Stimulated activated CD4-positive, alpha-beta T cell treated with anti-CD3 and anti-CD28 coated beads, TNF-alpha, amount 100 ng/mL, for 4 hours (primary cell): ENCODE measurements at places on chromosomes 6 and 20.

GRCh38 chr6:119535332-119535731 is 185.8 kb upstream of the MAN1A1 start:
- DNase-seq, result no peak

GRCh38 chr6:41047745-41048732 is 5.0 kb upstream of the APOBEC2 start:
- no peak for DNase-seq

DNA sequence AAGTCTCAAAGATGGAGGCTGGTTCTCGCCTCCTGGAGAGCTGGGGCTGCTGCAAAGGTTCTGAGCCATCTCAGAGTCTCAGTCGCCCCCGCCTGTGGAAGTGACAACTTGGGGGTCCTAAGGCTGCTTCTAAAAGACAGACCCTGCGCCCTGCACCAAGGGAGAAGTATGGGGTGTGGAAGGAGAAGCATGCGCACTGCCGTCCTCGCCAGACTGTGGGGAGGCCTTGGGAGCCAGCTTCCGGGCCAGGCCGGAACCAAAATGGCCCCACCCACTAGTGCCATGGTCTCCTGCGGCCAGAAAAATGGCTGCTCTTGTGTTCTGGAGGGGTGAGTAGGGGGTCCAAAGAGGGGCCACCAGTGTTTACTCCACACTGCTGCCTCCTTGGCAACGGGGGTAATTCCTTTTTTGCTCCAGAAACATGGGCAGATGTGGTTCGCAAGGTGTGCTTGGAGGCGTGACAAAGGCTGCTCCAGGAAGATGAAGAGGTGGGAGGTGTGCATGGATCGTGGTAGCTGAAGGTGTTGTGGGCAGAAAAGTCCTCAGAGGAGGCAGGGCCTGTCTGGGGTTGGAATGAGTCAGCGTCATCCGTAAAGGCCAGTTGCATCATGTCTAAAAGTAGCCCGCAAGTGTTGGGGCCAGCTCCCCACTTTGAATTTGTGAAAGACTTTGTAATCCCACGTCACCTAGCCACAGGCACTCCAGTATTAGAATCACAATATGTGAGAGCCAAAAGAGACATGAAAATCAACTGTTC is 329.8 kb upstream of the SOX4 start:
- no peak for DNase-seq

- no peak for DNase-seq
These were observed 260.1 kb downstream of the FOXC1 start for GRCh38 chr6:1869769-1870168.

DNA sequence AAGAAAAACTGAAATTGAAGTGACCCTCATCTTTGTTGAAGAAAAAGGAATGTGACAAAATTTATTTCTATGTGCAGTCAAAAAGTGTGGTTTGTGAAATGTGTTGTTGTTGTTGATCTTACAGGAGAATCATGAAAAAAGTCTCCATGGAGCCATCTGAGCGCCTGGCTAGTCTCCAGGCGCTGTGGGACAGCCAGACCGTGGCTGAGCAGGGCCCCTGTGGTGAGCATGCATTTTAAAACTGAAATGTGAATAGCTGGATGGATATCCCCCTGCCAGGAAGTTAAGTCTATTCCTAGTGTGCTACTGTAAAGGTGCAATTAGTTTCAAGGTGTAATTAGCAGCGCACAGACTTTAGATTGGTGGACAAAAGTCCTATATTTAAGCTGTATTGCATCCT is 170.6 kb downstream of the CARMIL1 start:
- no peak for DNase-seq

DNA sequence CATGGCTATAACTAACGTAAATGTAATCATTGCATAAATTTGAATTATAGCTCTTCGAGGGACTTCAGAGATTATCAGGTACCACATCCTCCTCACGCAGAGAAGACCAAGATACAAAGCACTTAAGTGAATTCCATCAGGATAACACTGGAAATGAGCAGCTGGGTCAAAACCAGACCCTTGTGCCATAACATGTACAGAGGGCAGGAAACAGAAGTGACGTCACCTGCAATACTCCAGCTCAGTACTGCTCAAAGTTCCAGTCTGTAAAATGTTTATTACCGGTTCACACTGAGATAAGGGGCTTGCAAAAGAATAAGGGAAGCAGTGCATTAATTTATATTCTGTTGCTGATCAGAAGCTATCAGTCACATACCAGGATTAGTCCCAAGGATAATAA is 45.8 kb downstream of the RGS17 start:
- DNase-seq, result no peak

- no peak for DNase-seq
These were observed 5.1 kb downstream of the SOX4 start for GRCh38 chr6:21598674-21599023.

DNA sequence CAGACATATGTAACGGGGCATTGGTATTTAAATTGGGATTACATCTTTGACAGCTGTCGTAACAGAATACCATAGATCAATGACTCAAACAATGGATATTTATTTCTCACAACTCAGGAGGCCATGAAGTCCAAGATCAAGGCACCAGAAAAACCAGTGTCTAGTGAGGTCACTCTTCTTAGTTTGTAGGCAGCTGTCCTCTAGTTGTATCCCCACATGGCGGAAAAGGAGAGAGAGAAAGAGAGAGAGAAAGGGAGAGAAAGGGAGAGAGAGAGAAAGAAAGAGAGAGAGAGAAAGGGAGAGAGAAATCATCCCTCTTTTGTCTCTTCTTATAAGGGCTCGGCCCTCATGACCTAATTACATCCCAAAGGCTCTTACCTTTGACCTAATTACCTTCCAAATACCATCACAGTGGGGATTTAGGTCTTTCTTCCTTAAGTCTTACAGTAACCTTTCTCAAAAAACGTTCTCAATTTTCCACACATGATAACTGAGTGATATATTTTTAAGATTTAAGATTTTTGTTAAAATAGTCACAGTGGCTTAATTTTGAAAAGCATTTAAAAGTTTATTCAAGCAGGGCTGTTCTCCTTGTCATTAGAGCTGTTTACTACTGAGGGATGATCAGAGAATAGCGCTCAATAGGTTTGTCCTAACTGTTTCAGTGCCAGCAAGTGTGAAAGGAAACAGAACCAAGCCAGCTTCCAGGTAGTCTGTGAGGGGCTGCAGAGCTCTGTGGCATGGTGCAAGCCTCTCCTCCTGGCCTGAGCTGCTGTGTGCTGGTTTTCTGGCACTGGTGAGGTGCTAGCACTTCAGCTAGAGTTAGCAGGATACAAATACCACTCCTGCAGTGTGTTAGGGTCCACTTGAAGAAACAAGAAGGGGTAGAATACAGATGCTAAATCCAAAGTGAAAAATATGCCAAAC is 79.0 kb downstream of the IMPG1 start:
- DNase-seq, result no peak

DNA sequence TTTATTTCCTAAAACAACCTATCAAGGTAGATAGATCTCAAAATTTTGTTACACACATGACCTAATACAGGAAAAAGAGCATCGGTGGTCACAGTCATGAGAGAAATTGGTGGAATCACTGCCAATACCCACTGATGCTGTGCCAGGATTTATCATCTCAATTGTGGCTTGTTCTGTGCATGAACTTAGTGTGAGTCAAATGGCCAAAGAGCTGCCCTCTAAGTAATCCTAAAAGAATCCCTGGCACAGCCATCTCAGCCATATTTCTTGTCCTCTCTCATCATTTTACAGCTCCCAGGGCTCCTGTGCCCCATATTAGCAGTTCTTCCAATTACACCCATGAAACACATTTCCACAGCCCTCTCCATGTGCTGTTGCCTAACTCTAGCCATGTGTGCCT is 6.1 kb downstream of the GSTA5 start:
- no peak for DNase-seq
